ENCODE measurements at places on chromosomes 7 and 10. TPM values are rescaled to one million over a fixed set of nuclear protein-coding genes. Genes with fewer than 3 reads are reported as not detected.

- H3K27ac ChIP-seq, result no peak overlapping the region
- H3K4me3 ChIP-seq, result no peak overlapping the region
- H3K27me3 ChIP-seq, result no peaks in the 10 kb centered on the region
- H3K36me3 ChIP-seq, result no peaks in the 10 kb centered on the region
These were observed 88.7 kb upstream of the NRP1 start for GRCh38 chr10:33423154-33423529.

DNA sequence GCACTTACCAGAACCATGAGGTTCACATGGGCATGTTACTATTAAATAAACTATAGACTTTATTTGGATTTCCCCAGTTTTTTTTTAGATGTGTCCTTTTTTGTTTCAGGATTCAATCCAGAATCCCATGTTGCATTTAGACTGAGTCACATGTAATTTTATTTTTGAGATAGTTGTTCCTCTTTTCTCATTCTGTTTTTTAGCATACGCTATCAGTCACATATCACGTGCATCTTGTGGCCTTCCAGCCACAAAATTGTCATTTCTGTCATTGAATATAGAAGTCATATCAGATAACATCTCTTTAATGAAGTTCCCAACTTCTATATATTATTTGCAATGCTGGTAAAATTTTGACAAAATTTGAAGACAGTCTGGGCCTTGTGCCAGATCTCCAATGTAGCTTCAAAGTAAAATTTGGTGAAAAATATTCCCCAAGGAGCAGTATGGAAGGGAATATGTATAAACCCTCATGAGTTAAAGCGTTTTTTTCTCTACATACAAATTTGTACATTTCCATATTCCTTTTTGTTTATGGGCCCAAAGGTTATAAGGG lies 132.3 kb upstream of the MKI67 start:
- no peak for DNase-seq
- H3K4me3 ChIP-seq, result no peak overlapping the region
- no peaks in the 10 kb centered on the region for H3K4me1 ChIP-seq
- H3K27ac ChIP-seq, result no peak overlapping the region
- no peaks in the 10 kb centered on the region for H3K36me3 ChIP-seq
- no peaks in the 10 kb centered on the region for H3K27me3 ChIP-seq

DNA sequence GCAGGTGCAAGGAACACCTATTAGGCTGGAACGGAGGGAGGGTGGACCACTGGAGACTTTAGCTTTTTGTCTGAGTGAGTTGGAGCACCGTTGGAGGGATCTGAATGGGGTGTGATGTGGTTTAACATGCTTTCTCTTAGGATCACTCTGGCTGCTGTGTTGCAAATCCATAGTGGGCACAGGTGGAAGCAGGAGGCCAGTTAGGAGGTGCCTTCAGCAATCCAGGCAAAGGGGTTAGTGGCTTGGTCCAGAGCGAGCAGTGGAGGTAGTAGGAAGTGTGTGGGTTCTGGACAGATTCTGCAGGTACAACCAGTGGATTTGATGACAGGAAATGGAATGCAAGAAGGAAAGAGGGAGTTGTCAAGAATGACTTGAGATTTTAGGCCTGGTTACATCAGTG lies 95.0 kb downstream of the MMRN2 start:
- no peak for DNase-seq
- H3K27ac ChIP-seq, result no peak overlapping the region
- H3K4me1 ChIP-seq, result no peaks in the 10 kb centered on the region

Gene OR2F1
- not detected for total RNA-seq
